ENCODE measurements at places on chromosomes 4 and X.

DNA sequence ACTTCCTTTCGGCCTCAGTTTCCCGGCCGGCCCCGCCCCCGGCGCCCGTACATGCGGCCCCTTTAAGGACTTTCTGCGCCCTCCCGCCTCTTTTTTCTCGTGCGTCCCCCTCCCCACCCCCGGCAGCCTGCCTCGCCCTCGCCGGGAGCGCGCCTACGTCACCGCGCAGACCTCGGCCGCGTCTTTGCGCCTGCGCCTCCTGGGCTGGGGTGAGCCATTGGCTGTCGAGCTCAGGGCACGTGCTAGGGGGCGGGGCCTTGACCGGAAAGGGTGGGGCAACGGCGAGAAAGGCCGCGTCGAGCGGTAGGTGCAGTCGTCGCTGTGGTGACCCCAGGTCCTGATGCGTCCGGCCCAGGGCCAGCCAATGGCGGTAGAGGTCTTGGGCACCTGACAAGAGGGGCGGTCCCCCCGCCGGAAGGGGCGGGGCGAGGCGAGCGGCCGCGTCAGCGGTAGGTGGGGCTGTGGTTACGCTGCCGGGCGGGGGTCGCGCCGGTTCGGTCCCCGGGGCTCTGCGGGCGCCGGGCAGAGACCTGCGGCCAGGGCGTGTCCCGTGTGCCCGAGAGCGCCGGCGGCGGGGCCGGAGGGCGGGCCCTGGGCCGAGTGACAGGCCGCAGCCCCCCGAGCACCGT is at the start of gene UVSSA:
TSS of gene UVSSA (plus strand) at position 428 of the 629 bp plus-strand sequence. CDS start 884 bp downstream, outside the sequence.
- DNase-seq = peak; percentile 100
- H3K4me3 ChIP-seq = peak within 1 kb of the TSS; percentile 59
- peak within 1 kb of the TSS; percentile 99 for H3K27ac ChIP-seq
- no peaks in the 10 kb centered on the region for H3K27me3 ChIP-seq

- no peak for DNase-seq
- peaks cover 6% of the 10 kb centered on the region for H3K27me3 ChIP-seq
- no peaks in the 10 kb centered on the region for H3K4me1 ChIP-seq
- H3K36me3 ChIP-seq = no peaks in the 10 kb centered on the region
Observed at GRCh38 chrX:41022566-41022965, 62.7 kb upstream of the USP9X start.

GRCh38 chr4:10740891-10741620 is 56.5 kb upstream of the CLNK start:
- no peaks in the 10 kb centered on the region for H3K27me3 ChIP-seq
- H3K4me1 ChIP-seq = no peaks in the 10 kb centered on the region
- no peak overlapping the region for H3K27ac ChIP-seq
- no peak for DNase-seq
- H3K4me3 ChIP-seq = no peak overlapping the region

DNA sequence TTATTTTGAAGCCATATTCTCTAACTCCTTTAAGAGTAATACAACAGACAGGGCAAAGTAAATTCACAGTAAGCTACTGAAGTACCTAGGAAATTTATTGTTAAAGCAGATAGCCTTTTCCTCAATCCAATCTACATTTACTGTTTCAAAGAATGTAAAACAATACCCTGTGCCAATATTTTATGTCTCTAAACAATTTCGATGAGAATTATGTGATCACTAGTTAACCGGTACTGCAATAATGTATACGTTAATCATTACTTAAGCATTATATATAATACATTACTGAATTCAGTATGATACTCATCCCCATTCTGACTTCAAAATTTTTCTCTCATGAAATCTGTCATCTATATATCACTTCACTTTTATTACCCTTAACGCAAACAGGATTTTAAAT is 28.5 kb downstream of the KLHL13 start:
- H3K4me1 ChIP-seq = no peaks in the 10 kb centered on the region
- no peaks in the 10 kb centered on the region for H3K36me3 ChIP-seq
- no peak overlapping the region for H3K4me3 ChIP-seq
- H3K27ac ChIP-seq = no peak overlapping the region

- H3K4me1 ChIP-seq = peaks cover 10% of the 10 kb centered on the region
- no peaks in the 10 kb centered on the region for H3K27me3 ChIP-seq
- no peak for DNase-seq
Observed at GRCh38 chr4:121801715-121802075, 572 bp downstream of the EXOSC9 start.

GRCh38 chr4:4524364-4524763 is 17.5 kb downstream of the STX18 start:
- H3K27ac ChIP-seq = no peak overlapping the region
- peaks cover 10% of the 10 kb centered on the region for H3K4me1 ChIP-seq

GRCh38 chr4:173647902-173648301 is 117.9 kb upstream of the HAND2 start:
- H3K27me3 ChIP-seq = peaks cover 3% of the 10 kb centered on the region
- H3K36me3 ChIP-seq = no peaks in the 10 kb centered on the region
- no peak overlapping the region for H3K4me3 ChIP-seq
- no peak for DNase-seq
- H3K27ac ChIP-seq = no peak overlapping the region

All from adrenal gland (tissue), 19 donors.